Bronchial smooth muscle cell (primary cell): ENCODE measurements at places on chromosomes 3 and 15. TPM values are rescaled to one million over a fixed set of nuclear protein-coding genes. Genes with fewer than 3 reads are reported as not detected.

MLF1 gene
- 8.2 and 24.6 TPM in 2 replicates for total RNA-seq

PATL2 gene
- 1.4 and 1.6 TPM in 2 replicates for total RNA-seq

LEKR1 gene
- total RNA-seq: 0.26 and 0.32 TPM in 2 replicates

NPAP1 gene
- total RNA-seq: under 0.01 TPM in 1 of 2 replicates, not detected in the other

ITIH4 gene
- 1.7 and 3.0 TPM in 2 replicates for total RNA-seq

SFMBT1 gene
- total RNA-seq: 2.5 and 3.5 TPM in 2 replicates

HDC gene
- not detected in 2 replicates for total RNA-seq

MYEF2 gene
- total RNA-seq: 0.52 and 1.7 TPM in 2 replicates

SLC38A3 gene
- not detected in 2 replicates for total RNA-seq

ARIH2 gene
- total RNA-seq: 47.3 and 59.5 TPM in 2 replicates

STAC gene
- total RNA-seq: 0.47 TPM in 1 of 2 replicates, not detected in the other

TEX55 gene
- total RNA-seq: not detected in 2 replicates

GOLGA8M gene
- total RNA-seq: 0.32 and 0.52 TPM in 2 replicates

ZNF717 gene
- 19.7 and 21.3 TPM in 2 replicates for total RNA-seq

CASR gene
- total RNA-seq: not detected in 2 replicates

ANAPC13 gene
- 81.6 and 92.4 TPM in 2 replicates for total RNA-seq

HRG gene
- total RNA-seq: not detected in 2 replicates

GPR62 gene
- total RNA-seq: not detected in 2 replicates

SLC2A2 gene
- total RNA-seq: not detected in 2 replicates

TMEM40 gene
- total RNA-seq: not detected in 2 replicates

LRTM1 gene
- not detected in 2 replicates for total RNA-seq

APBA2 gene
- total RNA-seq: 0.16 and 0.77 TPM in 2 replicates

IGSF10 gene
- total RNA-seq: 0.94 and 2.0 TPM in 2 replicates

COL7A1 gene
- total RNA-seq: 27.0 and 27.6 TPM in 2 replicates

CFAP100 gene
- total RNA-seq: not detected in 2 replicates

ADIPOQ gene
- total RNA-seq: not detected in 2 replicates

GOLGA6A gene
- under 0.01 TPM in 2 replicates for total RNA-seq

SEMA7A gene
- 5.8 and 9.6 TPM in 2 replicates for total RNA-seq

MB21D2 gene
- total RNA-seq: 3.5 and 5.1 TPM in 2 replicates

RARB gene
- 3.1 and 11.7 TPM in 2 replicates for total RNA-seq

ZNF774 gene
- total RNA-seq: 0.86 and 1.7 TPM in 2 replicates

MAP6D1 gene
- 0.47 and 0.52 TPM in 2 replicates for total RNA-seq

SLCO2A1 gene
- total RNA-seq: under 0.01 TPM in 1 of 2 replicates, not detected in the other

ADGRG7 gene
- not detected in 2 replicates for total RNA-seq

KLF13 gene
- total RNA-seq: 16.1 and 19.6 TPM in 2 replicates

CCDC50 gene
- total RNA-seq: 48.9 and 52.0 TPM in 2 replicates

NAALADL2 gene
- 7.4 and 9.5 TPM in 2 replicates for total RNA-seq

ADAMTS17 gene
- 0.09 TPM in 1 of 2 replicates, not detected in the other for total RNA-seq

SLC51B gene
- total RNA-seq: 1.0 and 1.9 TPM in 2 replicates

TM4SF4 gene
- 0.16 TPM in 1 of 2 replicates, not detected in the other for total RNA-seq

FNDC3B gene
- total RNA-seq: 52.3 and 64.4 TPM in 2 replicates

SUCNR1 gene
- total RNA-seq: not detected in 2 replicates

GRAMD1C gene
- total RNA-seq: 4.9 and 6.8 TPM in 2 replicates

IL12A gene
- total RNA-seq: 0.17 and 0.63 TPM in 2 replicates

HDGFL3 gene
- total RNA-seq: 16.1 and 18.9 TPM in 2 replicates

SLC22A13 gene
- under 0.01 and 0.09 TPM in 2 replicates for total RNA-seq

AMT gene
- total RNA-seq: 2.5 and 4.4 TPM in 2 replicates

CTXN2 gene
- total RNA-seq: not detected in 2 replicates

NLGN1 gene
- 1.9 and 2.9 TPM in 2 replicates for total RNA-seq

SNTN gene
- not detected in 2 replicates for total RNA-seq

BRPF1 gene
- 10.1 and 14.3 TPM in 2 replicates for total RNA-seq

PEAK1 gene
- 43.9 and 48.1 TPM in 2 replicates for total RNA-seq

IQCH gene
- total RNA-seq: 3.5 and 4.8 TPM in 2 replicates

CLASP2 gene
- total RNA-seq: 56.4 and 57.0 TPM in 2 replicates
